Activated T-helper 1 cell treated with anti-CD3 and anti-CD28 coated beads, Interleukin-2, amount 50 U/mL, for 16 hours (primary cell): ENCODE measurements at places on chromosomes 7 and 10.

DNA sequence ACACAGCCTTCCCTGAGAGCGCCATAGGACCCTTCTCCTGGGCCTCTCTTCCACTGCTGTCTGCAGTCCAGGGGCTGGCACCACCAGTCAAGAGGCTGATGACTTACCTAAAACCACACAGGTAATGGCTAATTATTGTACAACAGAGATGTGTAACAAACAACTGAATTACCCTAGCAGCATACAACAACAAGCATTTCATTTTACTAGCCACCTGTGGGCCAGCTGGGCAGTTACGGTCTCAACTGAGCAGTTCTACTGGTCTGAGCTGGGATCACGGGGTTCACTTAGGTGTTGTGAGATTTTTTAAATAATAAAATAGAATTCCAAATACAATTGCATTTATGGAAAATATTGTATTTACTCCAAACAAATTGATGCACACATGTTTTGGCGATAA, 431.9 kb downstream of the TNS3 start:
- no peak for DNase-seq

DNA sequence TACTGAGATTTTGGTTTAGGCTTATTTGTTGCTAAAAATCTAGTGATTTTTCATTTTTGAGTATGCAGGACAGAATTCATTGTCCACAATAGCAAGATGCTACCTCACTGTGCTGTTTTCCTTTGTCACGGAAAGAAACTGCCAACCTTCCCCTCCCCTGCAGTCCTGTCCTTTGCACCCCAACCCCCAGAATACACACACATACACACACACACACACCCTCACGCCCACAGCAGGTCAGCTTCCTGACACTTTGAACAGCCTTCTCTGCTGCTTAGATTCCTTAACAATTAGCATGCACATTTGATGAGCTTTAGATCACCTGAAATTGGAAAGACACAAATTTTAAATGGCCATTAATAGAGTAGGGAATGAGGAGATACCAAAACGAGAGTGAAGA, 32.1 kb downstream of the ARMC3 start:
- DNase-seq: no peak

DNA sequence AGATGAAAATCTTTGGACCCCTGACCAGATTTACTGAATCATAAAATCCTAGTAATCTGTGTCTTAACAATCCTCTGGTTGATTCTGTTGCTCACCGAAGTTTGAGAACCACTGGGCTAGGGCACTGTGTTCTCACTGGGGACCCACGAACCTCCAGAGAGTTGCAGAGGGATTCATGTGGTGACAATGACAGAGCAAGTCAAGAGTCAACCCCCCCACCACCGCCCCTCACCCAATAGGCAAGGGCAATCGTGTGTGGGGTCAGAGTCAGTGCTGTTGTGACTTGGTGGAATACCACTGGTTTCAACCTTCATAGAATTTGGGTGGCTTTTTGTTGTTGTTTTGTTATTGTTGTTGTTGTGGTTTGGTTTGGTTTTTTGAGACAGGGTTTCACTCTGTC, 23.5 kb upstream of the NRP1 start:
- DNase-seq: no peak

GRCh38 chr7:81051811-81052413, 133.1 kb upstream of the SEMA3C start:
- DNase-seq: no peak

DNA sequence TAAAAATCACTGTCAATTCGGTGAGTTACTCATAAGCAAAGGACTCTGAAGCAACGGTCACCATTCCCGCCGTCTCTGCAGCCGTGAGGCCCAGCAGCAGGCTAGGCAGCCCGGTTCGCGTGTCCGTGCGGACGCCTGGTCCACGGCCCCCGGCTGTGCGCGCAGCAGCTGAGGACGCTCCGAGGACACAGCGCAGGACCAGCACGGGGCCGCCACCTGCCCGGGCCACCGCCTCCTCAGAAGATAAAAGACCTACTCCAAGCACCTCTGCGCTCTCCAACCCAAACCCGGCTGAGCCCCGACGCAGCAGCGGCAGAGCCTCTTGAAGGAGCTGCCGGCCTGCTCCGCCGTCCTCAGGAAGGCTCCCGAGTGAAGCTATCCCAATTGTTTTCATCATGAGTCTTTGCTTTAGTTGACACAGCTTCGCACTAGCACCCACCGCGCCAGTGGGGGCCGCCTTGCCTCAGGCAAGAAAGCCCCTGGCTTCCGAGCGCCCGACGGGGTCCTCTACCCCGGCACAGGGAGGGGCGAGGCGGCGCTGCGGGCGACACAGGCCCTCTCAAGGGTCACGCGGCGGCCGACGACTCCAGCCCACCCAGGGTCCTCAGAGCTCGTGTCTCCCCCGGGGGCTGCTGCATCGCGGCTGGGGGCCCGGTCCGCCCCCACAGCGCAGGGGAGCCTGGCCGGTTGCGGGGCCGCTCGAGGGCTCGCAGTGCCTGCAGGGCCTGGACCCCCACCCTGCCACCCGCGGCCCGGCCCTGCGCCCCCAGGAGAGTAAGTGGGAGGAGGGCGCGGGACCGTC, 16.9 kb upstream of the GPR146 start:
- DNase-seq: no peak

DNA sequence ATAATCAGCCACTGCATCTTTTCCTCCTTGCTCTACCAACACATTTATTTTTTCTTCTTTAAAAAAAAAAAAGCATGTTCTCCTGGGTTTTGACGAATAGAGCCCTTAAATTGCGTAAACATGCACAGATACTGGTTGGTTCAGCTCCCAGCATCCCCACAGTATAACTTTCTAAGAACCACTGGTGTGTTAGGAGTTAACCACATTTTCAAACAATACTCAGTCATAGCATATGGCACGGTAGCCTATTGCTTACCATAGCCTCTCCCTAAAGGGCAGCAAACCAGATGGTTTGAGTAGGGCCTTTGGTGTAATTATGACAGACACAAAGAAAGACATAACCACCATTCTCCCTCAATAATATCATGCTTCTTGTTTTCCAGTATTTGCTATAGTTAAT, 145.0 kb downstream of the LRRC4 start:
- no peak for DNase-seq

DNA sequence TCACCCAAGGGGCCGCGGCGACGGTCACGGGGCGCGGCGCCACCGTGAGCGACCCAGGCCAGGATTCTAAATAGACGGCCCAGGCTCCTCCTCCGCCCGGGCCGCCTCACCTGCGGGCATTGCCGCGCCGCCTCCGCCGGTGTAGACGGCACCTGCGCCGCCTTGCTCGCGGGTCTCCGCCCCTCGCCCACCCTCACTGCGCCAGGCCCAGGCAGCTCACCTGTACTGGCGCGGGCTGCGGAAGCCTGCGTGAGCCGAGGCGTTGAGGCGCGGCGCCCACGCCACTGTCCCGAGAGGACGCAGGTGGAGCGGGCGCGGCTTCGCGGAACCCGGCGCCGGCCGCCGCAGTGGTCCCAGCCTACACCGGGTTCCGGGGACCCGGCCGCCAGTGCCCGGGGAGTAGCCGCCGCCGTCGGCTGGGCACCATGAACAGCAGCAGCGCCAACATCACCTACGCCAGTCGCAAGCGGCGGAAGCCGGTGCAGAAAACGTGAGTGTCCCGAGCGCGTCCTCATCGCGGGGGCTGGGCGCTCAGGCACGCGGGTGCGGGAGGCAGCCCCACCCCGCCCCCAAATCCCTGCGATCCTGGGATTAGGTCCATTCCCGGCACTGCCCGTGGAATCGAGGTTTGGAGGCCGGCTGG, 509 bp downstream of the AHR start:
- DNase-seq: peak; percentile 26

DNA sequence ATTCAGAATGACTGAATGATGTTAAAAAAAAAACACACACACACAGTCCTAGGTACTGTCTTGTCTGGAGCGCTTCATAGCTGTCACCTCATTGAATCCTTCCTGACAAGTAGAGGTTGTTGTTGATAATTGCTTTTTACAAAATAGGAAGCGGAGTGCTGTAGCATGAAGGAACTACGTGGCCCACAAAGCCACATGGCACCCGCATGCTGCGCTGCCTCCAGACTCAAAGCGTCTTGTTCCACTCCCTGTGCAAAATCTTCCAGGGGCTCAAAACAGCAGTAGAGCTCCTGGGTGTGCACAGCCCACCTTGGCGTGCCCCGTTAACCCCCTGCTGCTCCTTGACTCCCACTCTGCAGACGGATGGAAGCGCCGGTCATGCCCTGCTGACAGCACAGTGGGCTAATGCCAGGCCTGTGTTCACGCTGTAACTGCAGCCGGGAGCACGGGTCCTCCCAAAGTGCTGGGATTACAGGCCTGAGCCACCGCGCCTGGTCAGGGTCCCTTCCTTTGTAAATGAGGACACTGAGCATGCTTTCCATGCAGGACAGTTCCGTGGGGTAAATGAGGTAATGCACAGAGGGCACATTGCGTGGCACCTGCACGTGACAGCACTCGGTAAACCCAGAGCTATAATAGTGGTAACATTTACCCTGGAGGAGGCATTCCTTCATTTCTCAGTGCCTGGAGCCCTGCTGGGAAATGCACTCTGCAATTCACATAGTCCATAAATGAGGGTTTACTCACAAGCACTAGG, 91.1 kb upstream of the GNA12 start:
- no peak for DNase-seq

- no peak for DNase-seq
Measured at GRCh38 chr7:141012696-141013344, 1.9 kb downstream of the MRPS33 start.

GRCh38 chr7:141664450-141664849, 37.5 kb downstream of the DENND11 start:
- DNase-seq: no peak

- DNase-seq: no peak
Measured at GRCh38 chr7:124700655-124701054, 64.9 kb downstream of the GPR37 start.

DNA sequence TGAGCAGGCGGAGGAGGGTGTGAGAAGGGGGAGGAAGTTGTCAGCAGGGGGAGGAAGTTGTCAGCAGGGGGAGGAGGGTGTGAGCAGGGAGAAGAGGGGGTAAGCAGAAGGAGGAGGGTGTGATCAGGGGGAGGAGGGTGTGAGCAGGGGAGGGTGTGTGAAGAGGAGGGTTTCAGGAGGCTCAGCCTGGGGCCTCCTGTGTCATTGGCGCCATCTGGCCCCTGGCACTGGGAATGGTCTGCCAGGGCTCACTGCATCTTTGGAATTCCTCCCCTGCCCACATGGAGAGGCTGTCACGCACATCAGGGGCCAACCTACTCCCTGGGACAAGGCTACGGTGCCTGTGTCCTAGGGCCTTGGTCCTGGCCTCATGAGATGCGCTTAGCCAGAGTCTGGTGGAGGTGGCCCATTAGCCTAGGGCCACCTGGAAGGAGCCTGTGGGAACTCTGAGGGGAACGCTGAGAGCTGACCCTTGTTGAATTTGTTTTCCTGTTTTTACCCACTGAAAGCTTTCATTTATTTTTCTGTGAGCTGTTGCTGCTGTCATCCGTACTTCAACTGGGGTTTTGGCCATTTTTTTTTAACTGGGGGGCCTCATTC, 18.0 kb downstream of the CAMK2B start:
- DNase-seq: no peak

- no peak for DNase-seq
Measured at GRCh38 chr10:94630017-94630688, 53.4 kb upstream of the CYP2C18 start.

GRCh38 chr10:70619271-70620019, 16.9 kb upstream of the PRF1 start:
- no peak for DNase-seq

- no peak for DNase-seq
Measured at GRCh38 chr10:122551450-122551849, 9.1 kb upstream of the DMBT1 start.

GRCh38 chr7:112898432-112899290, 108.5 kb upstream of the TMEM168 start:
- no peak for DNase-seq

GRCh38 chr7:92831716-92832533, 4.4 kb downstream of the CDK6 start:
- DNase-seq: no peak

GRCh38 chr10:130929422-130930325, 381.8 kb downstream of the TCERG1L start:
- no peak for DNase-seq

GRCh38 chr10:71392791-71393781, 3.6 kb upstream of the CDH23 start:
- DNase-seq: no peak

DNA sequence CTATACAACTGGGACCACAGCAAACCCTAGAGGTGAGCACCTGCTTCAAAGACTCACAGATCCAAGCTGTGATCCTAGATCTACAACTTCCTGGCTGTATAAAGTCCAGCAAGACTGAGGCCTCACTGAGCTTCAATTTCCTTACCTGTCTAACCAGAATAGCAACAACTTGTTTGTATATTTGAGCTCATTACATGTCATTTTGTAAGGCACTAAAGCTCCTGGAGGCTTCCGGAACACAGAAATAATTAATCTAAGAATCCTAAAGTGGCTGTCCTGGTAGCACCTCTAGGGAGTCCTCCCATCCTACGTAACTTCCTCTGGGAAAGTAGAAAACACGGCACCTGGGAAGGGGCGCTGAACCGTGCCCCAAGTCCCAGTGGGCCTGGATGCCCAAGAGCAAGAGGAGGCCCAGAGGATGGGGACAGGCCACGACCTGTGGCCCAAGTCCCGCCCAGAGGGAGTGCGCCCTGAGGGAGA, 39.4 kb downstream of the HK1 start:
- no peak for DNase-seq

DNA sequence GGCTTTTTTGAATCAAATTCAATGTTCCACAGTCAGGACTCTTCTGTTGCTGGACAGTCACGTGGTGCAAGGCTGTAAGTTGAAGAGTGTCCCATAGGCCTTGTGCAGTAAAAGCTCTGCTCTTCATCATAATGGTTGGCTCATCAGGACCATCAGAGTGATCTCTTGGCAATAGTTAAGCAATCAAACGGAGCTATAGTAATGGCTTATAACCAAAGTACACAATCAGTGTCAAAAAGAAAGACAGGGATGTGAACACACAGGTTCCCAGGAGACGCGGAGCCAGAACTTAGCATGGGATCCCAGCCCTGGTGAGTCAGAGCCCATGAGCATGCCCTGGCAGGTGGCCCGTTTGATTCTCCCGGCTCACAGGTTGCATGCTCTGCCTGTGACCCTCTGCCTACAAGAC, 10.8 kb upstream of the GPNMB start:
- DNase-seq: no peak

GRCh38 chr10:121526801-121527221, 71.4 kb downstream of the FGFR2 start:
- DNase-seq: no peak

DNA sequence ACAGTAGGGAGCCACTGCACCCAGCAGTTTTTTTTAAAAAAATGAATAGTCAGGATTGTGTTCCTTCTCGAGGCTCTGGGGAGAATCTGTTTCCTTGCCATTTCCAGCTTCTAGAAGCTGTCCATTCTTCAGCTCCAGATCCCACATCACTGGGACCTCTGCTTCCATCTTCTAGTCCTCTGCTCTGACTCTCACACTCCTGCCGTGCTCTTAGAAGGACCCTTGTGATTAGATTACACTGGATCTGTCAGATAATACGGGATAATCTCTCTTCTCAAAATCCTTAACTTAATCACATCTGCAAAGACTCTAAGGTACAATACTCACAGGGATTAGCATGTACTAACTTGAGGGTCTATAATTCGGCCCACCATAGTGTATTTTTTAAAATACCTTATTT, 158.9 kb upstream of the SP4 start:
- DNase-seq: no peak

GRCh38 chr7:28592861-28593260, 180.5 kb downstream of the CREB5 start:
- DNase-seq: no peak
